ENCODE measurements at places on chromosomes 7 and 10.

GRCh38 chr10:123392182-123392963 is 238.2 kb downstream of the BUB3 start:
- no peak for DNase-seq

DNA sequence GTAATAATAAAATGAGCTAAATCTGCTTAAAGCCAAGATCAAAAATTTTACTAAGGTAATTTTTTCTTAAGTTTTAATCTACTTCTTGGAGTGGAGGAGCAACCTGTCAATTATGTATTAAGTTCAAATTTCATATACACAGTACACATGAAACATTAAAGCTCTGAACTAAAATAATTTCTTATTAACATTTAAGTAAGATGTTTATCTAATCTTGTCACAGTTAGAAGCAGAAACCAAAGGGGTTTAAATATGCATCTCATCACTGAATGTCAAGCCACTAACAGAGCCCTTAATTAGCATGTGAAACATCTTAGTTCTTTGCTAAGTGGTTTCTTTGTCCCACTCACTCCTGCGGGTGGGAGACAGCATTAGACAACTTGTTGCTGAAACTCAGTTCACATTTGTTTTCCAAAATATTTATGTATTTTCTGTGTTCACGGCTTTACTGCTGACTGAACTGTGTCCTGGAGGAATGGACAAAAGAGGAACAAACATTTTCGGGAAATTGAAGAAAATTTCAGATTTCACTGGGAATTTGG is 130.9 kb upstream of the MBL2 start:
- DNase-seq = no peak

DNA sequence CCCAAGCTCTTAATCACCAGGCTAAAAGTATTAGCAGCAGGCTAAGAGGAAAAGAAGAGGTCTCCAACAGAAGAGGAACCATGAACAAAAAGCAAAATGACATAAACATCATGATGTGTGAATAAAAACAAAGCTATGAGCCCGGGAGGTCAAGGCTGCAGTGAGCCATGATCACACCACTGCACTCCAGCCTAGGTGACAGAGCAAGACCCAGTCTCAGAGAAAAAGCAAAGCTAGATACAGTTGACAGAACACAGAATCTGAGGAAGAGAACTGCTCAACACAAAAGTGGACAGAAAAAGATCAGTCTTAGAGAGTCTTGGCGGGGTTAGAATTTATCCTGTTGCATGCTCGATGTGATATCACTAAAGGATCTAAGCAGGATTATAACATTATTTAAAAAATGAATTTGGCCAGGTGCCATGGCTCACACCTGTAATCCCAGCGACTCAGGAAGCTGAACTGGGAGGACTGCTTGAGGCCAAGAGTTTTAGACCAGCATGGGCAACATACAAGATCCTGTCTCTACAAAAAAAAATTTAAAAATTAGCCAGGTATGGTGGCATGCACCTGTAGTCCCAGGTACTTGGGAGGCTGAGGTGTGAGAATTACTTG is 37.5 kb downstream of the NT5C2 start:
- DNase-seq = no peak

- no peak for DNase-seq
Measured at GRCh38 chr7:21969822-21970221, 24.1 kb upstream of the CDCA7L start.

GRCh38 chr7:85693326-85693725 is 506.5 kb upstream of the SEMA3D start:
- DNase-seq = no peak

All from CD4-positive, alpha-beta T cell treated with Interleukin-4 for 4 hours (primary cell).